ENCODE measurements at places on chromosomes 13 and 19. TPM values are rescaled to one million over a fixed set of nuclear protein-coding genes. Genes with fewer than 3 reads are reported as not detected.

The MAP4K1 gene
- 9.3 TPM for total RNA-seq

The ZIC5 gene
- total RNA-seq, result not detected

The OXGR1 gene
- total RNA-seq, result 1.9 TPM

The DOCK9 gene
- 155 TPM for total RNA-seq

The APC2 gene
- under 0.01 TPM for total RNA-seq

The FCHO1 gene
- 1.6 TPM for total RNA-seq

The ZIC2 gene
- not detected for total RNA-seq

The MLNR gene
- not detected for total RNA-seq

The ERICH4 gene
- not detected for total RNA-seq

The MTUS2 gene
- total RNA-seq, result not detected

DNA sequence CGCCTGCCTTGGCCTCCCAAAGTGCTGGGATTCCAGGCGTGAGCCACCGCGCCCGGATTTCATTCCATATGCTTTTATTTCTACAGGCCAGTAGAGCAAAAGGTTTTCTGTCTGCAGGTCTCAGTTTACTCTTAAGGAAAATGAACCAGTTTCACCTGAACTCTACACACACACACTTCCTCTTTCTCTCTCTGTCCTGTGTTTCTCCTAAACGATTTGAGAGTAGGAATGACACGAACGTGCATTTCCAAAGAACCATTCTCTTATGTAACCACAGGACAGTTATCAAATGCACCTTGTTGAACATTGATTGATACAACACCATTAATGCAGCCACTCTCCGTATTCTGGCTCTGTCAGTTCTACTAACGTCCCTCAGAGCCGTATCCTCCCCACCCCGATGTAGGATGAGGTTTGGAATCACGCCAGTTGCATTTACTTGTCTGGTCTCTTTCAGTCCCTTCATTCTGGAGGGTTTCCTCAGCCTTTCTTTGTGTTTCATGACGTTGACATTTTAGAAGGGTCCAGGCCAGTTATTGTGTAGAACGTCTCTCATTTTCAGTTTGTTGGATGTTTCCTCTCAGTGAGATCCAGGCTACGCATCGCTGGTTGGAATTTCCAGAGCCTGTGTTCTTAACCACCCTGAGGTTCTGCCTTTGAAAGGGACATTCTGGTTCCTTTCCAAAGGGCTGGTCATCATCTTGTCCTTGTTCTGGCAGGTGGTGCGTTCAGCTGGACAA lies 36.0 kb downstream of the BICRA start:
- no peak for DNase-seq

- no peak for DNase-seq
These were observed 2.4 kb downstream of the ZBTB45 start for GRCh38 chr19:58516964-58517833.

DNA sequence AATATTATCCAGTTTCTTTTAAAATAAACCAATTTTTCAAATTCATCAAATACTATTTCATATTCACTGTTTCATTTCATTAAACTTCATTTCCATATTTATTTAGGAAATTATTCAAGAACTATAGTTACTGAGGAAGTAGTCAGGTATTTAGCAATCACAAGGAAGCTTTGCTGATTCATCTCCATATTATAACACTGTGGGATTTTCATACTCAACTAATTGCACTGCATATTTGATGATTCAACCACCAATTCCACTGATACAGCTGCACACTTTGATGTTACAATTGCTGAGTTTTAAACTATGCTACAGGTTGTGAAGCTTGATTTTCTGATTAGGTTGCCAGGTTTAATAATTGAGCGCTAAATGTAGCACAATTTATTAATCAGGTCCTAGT lies 556.8 kb upstream of the SLITRK1 start:
- no peak for DNase-seq

- no peak for DNase-seq
These were observed 27.2 kb downstream of the GPX4 start for GRCh38 chr19:1130771-1131717.

GRCh38 chr13:52933547-52934210 lies 85.2 kb upstream of the PCDH8 start:
- DNase-seq, result no peak

GRCh38 chr13:77740931-77741596 lies 43.6 kb downstream of the SLAIN1 start:
- no peak for DNase-seq

GRCh38 chr13:76129305-76130000 lies 493.3 kb downstream of the LMO7 start:
- DNase-seq, result no peak

- DNase-seq, result no peak
These were observed 56.3 kb upstream of the DIAPH3 start for GRCh38 chr13:60220072-60220471.

All from breast epithelium (tissue), 4 donors.